ENCODE measurements at places on chromosomes 3 and 15. TPM values are rescaled to one million over a fixed set of nuclear protein-coding genes. Genes with fewer than 3 reads are reported as not detected.

Gene UCN2
- 5.9 TPM for total RNA-seq

Gene CCR2
- not detected for total RNA-seq

Gene IL17RD
- 0.97 TPM for total RNA-seq

Gene ACTC1
- total RNA-seq = 0.22 TPM

Gene CHRNA5
- 29.3 TPM for total RNA-seq

Gene TEX55
- total RNA-seq = not detected

Data from A549 treated with AZD2906 at 1 μM for 4 hours (cell line).